Activated CD4-positive, alpha-beta memory T cell treated with anti-CD3 and anti-CD28 coated beads for 36 hours (primary cell): ENCODE measurements at places on chromosomes 6 and 20.
A peak's percentile ranks its signal among the peaks of the same experiment; 100 is the strongest.

- no peak for DNase-seq
Measured at GRCh38 chr6:168785720-168786511, 344.9 kb downstream of the SMOC2 start.

- no peak for DNase-seq
Measured at GRCh38 chr20:35027301-35027700, 65.3 kb downstream of the TRPC4AP start.

- DNase-seq: peak; percentile 17
Measured at GRCh38 chr6:45633272-45633908, 255.7 kb upstream of the SUPT3H start.

- DNase-seq: no peak
Measured at GRCh38 chr6:48315915-48316314, 204.9 kb upstream of the PTCHD4 start.

DNA sequence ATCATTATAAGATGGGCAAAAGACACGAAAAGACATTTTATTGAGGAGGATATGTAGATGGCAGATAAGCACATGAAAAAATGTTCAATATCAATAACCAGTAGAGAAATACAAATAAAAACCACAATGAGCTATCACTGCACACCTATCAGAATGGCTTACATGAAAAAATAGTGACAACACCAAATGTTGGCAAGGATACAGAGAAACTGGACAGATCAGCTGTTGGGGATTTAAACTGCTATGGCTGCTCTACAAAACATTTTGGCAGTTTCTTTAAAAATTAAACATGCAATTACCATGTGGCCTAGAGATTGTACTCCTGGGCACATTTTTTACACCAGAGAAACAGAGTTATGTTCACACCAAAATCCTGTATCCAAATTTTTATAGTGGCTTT, 172.7 kb upstream of the TENT5A start:
- DNase-seq: no peak

DNA sequence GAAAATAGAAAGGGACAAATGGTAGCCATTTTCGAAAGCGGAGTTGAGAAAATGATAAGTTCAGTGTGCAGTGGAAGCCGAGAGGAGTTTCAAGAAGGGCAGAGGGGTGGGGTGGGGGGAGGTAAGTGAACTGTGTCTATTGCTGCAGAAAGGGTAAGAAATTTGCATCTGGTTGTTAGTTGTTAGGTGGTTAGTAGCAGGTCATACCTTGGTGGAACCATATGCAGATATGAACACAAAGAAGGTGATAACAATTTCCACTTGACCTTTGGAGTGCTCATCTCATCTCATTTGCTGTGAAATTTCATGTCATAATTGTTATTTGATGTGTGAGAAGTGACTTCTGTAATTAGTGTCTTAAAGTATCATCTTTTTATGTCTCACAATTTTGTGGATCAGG, 288.2 kb downstream of the QKI start:
- DNase-seq: no peak

GRCh38 chr20:20778676-20779075, 66.2 kb upstream of the RALGAPA2 start:
- no peak for DNase-seq

- no peak for DNase-seq
Measured at GRCh38 chr6:155654474-155654873, 198.8 kb upstream of the NOX3 start.

DNA sequence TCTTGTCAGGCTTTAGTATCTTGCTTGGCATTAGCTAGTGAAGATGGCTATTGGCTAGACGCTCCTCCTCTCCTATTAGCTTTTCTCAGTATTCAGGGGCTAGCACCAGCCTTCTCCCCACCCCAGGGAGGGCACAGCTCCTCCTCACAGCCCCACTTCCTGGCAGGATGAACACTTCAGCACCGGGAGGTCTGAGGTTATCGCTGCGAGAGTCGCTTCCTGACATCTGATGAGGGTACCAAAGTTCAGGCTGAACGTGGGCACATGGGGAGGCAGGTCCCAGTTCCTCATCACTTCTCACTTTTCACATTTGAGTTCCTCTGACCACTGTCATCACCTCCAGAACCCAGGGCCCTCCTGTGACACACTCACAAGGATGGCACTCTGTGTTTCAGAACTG, 66.6 kb downstream of the LAMA4 start:
- DNase-seq: no peak

- DNase-seq: no peak
Measured at GRCh38 chr20:40056171-40056570, 632.9 kb downstream of the MAFB start.

DNA sequence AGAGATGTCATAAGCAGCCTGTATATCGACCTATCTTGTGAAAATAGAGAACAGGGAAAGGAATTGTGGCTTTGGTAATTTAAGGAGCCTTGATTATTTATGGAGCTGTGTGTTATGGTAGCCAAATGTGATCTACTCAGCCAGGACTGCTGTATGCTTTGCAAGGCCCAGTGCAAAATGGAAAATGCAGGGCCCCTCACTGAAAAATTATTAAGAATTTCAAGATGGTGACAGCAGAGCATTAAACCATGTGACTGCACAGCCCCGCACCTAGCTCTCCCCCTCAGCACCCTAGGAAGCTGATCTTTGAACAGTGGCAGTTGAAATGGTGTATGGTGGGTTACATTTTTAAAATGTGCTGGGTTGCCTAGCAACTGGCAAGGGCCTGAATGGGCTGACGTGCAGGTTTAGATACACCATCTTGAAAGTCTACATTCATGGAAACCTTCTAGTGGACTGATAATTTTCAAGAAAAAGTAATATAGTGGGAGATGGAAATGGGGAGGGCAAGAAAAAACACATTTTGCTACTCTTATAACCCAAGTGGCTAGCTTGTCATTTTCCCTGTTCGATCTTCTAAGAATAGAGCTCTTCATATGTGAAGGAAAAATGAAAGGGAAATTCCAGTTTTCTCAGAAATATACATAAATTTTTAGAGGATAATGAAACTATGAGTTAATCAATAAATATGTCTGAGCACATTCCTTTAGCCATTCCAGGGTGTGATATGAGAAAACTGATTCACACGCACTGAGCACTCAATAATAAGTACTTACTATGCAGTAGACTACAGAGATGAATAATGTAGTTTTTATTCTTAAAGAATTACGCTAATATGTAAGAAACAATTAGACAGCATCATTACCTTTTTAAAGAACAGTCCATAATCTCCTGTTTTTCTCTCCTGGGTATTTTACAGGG, 208.0 kb downstream of the ARHGAP18 start:
- DNase-seq: no peak

DNA sequence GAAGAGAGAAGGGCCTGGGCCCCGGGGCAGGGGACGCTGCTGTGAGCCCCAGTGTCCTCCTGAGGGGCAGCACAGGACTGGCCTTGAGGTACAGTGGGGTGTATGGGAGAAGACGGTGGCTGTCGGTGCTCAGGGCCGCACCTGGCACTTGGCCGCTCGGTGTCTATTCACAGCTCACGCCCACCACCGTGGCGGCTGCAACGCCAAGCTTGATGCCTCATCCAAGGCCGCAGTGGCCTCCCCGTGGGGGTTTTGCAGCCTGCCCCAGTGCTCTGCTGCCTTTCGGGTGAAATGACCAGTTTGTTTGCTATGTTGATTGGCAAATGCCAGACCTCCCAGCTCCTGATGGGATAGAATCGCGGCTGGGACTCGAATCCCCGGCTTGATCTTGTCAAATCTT, 79.5 kb upstream of the SLCO4A1 start:
- DNase-seq: no peak

DNA sequence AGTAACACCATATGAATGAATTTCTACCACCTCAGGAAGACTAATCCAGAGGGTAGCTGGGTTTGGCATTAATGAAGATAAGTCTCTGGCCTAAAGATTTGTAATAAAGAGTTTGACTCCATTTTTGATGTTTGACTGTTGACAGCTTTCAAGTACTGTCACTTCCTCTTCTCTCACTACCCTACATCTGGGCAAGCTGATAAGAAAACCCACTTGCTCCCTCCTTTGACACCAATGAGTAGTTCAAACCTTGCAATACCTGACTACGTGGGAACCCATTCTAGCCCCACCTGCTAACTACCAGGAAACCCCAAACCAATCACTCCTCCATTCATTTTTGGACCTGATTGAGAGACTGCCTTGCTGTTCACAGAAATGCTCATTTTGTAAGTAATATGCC, 621.5 kb downstream of the TENT5A start:
- no peak for DNase-seq

DNA sequence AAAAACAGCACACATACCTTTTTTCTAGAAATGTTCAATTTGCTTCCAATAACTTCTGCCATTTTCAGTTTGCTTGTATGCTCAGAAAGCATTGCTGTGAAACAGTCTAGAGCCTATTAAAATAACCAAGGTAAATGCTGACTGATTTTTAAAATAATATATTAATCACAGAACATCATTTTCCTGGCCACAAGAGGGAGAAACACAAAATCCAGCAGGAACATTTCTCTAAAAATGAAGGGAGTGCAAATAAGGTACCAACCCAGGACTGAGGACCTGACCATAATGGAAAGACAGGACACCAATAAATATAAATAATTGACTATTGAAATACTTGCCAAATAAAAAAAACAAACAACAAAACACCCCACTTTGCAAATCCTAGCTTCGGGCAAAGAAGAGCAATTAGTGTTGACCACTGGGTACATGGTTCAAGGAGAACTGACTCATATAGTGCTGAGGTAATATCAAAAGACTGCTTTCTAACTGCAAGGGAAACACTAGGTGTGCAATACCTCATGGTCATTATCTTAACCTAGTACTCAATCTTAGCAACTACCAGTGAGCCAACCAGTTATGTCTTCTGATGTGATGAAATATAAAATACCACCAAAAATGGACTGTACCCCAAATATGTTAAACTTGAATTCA, 42.9 kb downstream of the MDN1 start:
- no peak for DNase-seq
